ENCODE measurements at places on chromosomes 3 and 15.
A peak's percentile ranks its signal among the peaks of the same experiment; 100 is the strongest.

DNA sequence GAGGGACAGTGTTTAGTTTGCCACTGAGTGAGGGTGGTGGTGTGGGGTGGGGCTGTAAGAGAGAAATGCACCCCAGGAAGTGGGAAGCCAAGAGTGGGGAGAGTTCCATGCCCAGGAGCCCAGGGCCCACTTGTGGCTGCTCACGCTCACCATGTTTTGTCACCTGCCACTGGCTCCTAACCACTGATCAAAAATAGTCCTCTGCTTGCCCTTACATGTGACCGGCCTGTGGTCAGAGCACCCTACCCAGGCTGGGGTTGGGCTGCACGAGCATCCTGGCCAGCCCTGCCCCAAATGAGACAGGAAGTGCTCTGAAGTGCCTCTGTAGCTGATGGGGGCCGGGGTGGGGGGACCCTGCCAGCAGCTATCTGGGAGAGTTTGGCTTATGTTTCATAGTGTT is 216.3 kb downstream of the RPLP1 start:
- H3K4me3 ChIP-seq, result no peak overlapping the region
- H3K36me3 ChIP-seq, result no peaks in the 10 kb centered on the region
- H3K4me1 ChIP-seq, result peaks cover 28% of the 10 kb centered on the region

DNA sequence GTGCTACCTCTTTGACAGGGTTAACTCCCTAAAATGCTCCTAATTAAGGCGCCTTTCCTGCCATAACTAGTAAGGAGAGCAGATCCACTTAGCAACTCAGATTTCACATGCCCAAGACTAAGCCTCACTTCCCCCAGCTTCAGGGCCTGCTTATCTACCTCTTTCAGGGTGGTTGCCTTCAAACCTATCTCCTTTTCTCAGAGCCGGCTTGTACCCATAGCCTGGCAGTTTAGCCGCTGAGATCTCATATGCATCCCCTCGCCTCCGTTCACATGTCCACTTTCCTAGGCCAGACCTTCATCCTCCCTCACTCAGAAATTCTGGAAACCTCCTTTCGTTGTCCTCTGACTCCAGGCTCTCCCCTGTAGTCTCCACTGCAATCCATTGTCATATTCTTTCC is 1.0 kb upstream of the FSTL1 start:
- no peaks in the 10 kb centered on the region for H3K27me3 ChIP-seq
- H3K4me1 ChIP-seq, result peaks cover 33% of the 10 kb centered on the region
- peak overlapping the region; percentile 78 for H3K4me3 ChIP-seq
- no peak for DNase-seq
- H3K27ac ChIP-seq, result peak overlapping the region; percentile 94

GRCh38 chr3:135213822-135214221 is 418.8 kb downstream of the EPHB1 start:
- no peak for DNase-seq
- no peak overlapping the region for H3K27ac ChIP-seq
- no peaks in the 10 kb centered on the region for H3K36me3 ChIP-seq
- H3K4me3 ChIP-seq, result no peak overlapping the region
- H3K27me3 ChIP-seq, result peaks cover 1% of the 10 kb centered on the region

DNA sequence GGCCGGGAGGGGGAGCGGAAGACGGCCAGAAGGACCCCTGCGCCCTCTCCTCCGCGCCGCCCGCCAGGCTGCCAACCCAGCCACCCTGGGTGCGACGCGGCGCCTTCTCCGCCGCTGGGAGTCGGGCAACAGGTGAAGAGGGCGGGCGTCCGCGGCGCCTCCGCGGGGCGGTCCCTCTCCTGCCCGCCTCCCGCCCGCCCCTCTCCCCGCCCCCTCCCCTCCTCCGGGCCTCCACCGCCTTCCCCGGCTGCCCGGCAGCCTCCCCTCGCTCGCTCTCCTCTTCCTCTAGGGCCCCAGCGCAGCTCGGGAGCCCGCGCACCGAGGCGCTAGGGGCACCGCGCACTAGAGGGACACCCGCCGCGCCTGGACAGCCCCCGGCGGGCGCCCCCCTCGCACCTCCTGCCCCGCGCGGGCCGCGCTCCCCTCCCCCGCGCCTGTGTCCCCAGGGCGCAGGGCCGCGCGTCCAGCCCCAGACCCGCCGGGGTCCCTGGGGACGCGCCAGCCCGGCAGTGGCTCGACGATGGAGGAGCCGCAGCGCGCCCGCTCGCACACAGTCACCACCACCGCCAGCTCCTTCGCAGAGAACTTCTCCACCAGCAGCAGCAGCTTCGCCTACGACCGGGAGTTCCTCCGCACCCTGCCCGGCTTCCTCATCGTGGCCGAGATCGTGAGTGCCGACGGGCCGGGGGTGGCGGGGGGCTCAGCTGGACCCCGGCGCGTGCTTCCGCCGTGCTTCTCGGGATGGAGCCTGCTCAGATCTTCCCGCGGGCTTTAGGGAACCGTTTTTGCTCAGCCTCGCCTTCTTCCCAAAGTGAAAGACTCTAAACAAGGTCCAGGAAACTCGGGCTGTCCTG is at the start of gene CMTM8:
Gene CMTM8, plus strand, starts transcription at position 228 of the 854 bp plus-strand sequence. Its CDS starts 293 bp downstream, at position 521.
- peaks cover 22% of the 10 kb centered on the region for H3K4me1 ChIP-seq
- peak within 1 kb of the TSS; percentile 58 for H3K27ac ChIP-seq
- DNase-seq, result peak; percentile 45

- H3K36me3 ChIP-seq, result no peaks in the 10 kb centered on the region
- no peak within 1 kb of the TSS for H3K27ac ChIP-seq
- DNase-seq, result no peak
These were observed at the start of gene ADIPOQ for GRCh38 chr3:186842426-186843038. Gene ADIPOQ (plus strand): TSS chr3:186842710. CDS start chr3:186853059, 10,349 bp downstream.

DNA sequence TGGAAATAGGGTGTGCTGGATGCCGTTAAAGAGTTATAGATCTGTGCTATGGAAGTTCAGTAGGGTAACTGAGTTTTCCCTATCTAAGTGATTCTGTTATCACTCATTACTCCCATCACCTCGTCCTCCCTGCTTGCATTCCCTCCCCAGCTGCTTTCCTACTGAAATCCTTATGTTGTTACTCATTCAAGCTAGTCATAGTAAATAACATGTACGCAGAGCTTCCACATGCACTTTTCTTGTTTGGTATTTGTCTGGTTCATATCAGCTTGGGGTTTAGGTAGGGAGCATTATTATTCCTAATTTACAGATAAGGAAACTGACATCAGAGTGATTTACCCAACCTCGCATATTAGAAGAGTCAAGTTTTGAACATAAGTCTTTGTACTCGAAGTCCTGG is 135.1 kb downstream of the HCN4 start:
- no peak overlapping the region for H3K4me3 ChIP-seq
- H3K36me3 ChIP-seq, result peaks cover 24% of the 10 kb centered on the region
- H3K27ac ChIP-seq, result no peak overlapping the region
- no peak for DNase-seq
- no peaks in the 10 kb centered on the region for H3K27me3 ChIP-seq

DNA sequence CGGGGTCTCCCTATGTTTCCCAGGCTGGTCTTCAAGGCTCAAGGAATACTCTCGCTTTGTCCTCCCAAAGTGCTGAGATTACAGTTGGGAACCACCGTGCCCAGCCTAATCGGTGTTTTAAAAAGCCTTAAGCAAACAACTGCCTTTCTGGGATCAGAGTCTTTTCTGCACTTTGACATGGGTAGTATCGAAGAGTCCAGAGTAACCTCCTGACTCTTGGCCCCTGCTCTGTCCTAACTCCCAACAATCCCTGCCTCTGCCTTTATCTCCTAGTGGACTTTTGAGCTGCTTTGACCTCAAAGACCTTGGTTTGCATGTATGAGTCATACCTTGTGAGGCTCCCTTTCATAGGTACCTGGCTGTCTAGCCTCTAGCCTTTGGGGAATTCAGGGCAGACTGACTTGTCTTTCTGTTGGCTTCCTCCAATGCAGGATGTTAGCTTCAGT is 21.0 kb upstream of the HACD2 start:
- no peak overlapping the region for H3K4me3 ChIP-seq
- H3K36me3 ChIP-seq, result peaks cover 9% of the 10 kb centered on the region
- no peak for DNase-seq
- no peak overlapping the region for H3K27ac ChIP-seq
- H3K4me1 ChIP-seq, result no peaks in the 10 kb centered on the region
- H3K27me3 ChIP-seq, result no peaks in the 10 kb centered on the region

- no peak for DNase-seq
- no peaks in the 10 kb centered on the region for H3K27me3 ChIP-seq
- H3K4me1 ChIP-seq, result no peaks in the 10 kb centered on the region
- H3K4me3 ChIP-seq, result no peak overlapping the region
- H3K27ac ChIP-seq, result no peak overlapping the region
These were observed 24.8 kb upstream of the ACTC1 start for GRCh38 chr15:34820110-34820509.

DNA sequence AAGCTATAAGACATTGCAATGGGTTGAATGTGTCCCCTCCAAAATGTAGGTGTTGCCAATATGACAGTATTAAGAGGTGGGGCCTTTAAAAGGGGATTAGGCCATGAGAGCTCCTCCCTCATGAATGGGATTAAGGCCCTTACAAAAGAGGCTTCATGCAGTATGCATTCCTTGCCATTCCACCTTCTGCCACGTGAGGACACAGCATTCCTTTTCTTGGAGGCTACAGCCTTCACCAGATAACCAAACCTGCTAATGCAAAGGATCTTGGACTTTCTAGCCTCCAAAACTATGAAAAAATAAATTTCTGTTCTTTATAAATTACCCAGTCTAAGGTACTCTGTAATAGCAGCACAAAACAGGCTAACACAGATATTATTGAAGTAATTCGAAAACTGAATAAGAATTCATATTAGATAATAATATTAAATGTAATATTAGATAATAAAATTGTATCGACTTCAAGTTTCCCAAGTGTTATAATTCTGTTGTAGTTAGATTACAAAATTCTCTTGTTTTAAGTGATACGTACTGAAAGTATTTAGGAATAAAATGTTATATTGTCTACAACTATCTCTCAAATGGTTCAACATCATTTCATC is 29.4 kb upstream of the ATP8B4 start:
- peaks cover 24% of the 10 kb centered on the region for H3K4me1 ChIP-seq
- no peaks in the 10 kb centered on the region for H3K27me3 ChIP-seq
- no peaks in the 10 kb centered on the region for H3K36me3 ChIP-seq
- no peak overlapping the region for H3K4me3 ChIP-seq
- H3K27ac ChIP-seq, result no peak overlapping the region
- DNase-seq, result no peak

DNA sequence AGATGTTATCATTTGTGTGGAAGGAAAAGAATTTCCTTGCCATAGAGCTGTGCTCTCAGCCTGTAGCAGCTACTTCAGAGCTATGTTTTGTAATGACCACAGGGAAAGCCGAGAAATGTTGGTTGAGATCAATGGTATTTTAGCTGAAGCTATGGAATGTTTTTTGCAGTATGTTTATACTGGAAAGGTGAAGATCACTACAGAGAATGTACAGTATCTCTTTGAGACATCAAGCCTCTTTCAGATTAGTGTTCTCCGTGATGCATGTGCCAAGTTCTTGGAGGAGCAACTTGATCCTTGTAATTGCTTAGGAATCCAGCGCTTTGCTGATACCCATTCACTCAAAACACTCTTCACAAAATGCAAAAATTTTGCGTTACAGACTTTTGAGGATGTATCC is 15.1 kb downstream of the KLHL24 start:
- H3K27ac ChIP-seq, result no peak overlapping the region
- peaks cover 62% of the 10 kb centered on the region for H3K36me3 ChIP-seq
- H3K27me3 ChIP-seq, result no peaks in the 10 kb centered on the region
- no peaks in the 10 kb centered on the region for H3K4me1 ChIP-seq
- no peak overlapping the region for H3K4me3 ChIP-seq

DNA sequence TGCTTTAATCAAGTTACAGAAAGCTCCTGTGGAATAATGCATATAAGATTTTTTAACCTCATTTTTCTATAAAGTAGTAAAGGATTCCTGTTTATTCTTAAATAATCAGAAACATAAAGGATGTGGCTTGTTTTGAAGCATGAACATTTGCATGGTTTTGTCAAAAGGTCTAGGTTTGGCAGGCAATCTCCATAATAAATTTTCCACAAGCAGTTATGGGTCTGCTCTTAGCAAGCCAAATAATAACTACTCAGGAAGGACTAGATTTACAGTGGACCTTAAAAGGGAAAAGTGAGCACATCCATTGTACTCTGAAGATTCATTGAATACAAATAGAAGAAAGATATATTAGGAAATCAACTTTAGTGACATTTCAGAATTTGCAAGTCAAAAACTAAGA is 407.3 kb upstream of the CBLB start:
- H3K27ac ChIP-seq, result no peak overlapping the region
- no peak overlapping the region for H3K4me3 ChIP-seq
- peaks cover 8% of the 10 kb centered on the region for H3K4me1 ChIP-seq
- H3K27me3 ChIP-seq, result no peaks in the 10 kb centered on the region
- peaks cover 13% of the 10 kb centered on the region for H3K36me3 ChIP-seq

DNA sequence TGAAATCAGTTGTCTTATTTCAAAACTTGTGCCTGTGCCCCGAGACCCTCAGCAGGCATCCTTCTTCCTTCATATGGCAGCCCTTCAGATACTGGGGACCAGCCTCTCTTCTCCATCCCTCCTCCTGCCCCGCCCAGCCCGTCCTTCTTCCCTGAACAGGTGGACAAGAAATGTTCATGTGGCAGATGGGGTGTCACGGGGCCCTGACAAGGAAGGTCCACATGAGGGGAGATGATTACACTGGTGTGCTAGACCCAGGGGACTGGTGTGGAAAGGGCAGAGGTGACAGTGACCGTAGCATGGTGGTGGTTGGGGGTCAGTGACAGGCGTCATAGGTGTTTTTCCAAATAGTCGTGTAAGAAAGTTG is 150.9 kb downstream of the CHDH start:
- H3K27ac ChIP-seq, result no peak overlapping the region
- H3K4me3 ChIP-seq, result no peak overlapping the region
- H3K4me1 ChIP-seq, result peaks cover 2% of the 10 kb centered on the region
- DNase-seq, result no peak

- no peak overlapping the region for H3K4me3 ChIP-seq
- no peaks in the 10 kb centered on the region for H3K27me3 ChIP-seq
- DNase-seq, result no peak
- H3K4me1 ChIP-seq, result no peaks in the 10 kb centered on the region
- H3K36me3 ChIP-seq, result no peaks in the 10 kb centered on the region
These were observed 228.8 kb upstream of the PPP2R3A start for GRCh38 chr3:135736740-135737139.

- H3K4me3 ChIP-seq, result no peak overlapping the region
- no peaks in the 10 kb centered on the region for H3K36me3 ChIP-seq
- H3K27me3 ChIP-seq, result peaks cover 4% of the 10 kb centered on the region
- peaks cover 16% of the 10 kb centered on the region for H3K4me1 ChIP-seq
These were observed 169.1 kb upstream of the NSMCE3 start for GRCh38 chr15:29438703-29439055.

DNA sequence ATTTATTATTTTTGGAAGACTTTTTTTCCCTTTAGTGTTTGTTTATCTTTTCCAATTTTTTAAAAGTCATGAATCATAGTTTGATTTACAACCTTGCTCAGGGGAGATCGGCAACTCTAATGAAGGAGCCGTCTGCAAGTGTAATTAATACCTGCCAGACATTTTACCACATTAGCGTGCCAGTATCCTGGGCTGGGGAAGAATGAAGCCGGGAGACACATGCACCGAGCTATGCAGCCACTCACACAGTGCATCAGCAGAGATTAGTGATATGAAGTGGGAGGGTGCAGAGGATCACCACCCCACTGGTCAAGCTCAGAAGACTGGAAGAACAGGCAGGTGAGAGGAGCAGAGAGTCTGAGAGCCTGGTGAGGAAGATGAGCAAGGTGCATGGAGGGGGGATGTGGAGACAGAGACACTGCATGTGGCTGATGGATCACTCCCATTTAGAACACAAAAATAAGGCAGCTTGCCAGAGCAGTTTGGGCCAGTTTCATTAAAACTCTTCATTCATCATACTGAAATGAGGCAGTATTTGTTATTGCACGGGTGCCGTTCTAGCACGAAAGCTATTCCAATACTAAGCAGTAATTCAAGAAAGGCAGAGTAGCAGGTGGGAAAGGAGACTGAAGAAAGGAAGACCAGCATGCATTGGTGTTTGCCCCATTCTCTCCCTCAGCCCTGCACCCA is 821.6 kb downstream of the TUSC7 start:
- DNase-seq, result peak; percentile 40
- H3K27ac ChIP-seq, result peak overlapping the region; percentile 65
- H3K27me3 ChIP-seq, result no peaks in the 10 kb centered on the region
- H3K4me1 ChIP-seq, result peaks cover 28% of the 10 kb centered on the region
- H3K4me3 ChIP-seq, result no peak overlapping the region

Measured in mesothelial cell of epicardium (in vitro differentiated cells).